ENCODE measurements at places on chromosomes 12 and 14. TPM values are rescaled to one million over a fixed set of nuclear protein-coding genes. Genes with fewer than 3 reads are reported as not detected.

DNA sequence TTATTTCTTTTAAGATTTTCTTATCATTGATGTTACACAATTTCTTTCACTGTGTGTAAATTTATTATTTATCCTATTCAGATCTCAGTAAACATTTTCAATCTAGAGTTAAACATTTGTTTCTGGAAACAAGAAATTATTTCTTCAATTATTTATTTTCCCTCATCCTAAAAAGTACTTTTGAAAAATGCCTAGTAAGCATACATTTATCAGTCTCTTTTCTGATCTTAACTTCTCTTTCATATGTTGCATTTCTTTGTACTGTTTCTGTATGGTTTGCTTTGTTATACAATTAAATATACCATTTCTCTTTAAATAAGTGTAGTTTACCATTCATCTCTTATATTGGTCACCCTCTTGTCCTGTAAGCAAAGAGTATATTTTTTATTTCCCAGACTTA lies 263.2 kb downstream of the C12orf50 start:
- H3K4me1 ChIP-seq: no peaks in the 10 kb centered on the region
- no peak overlapping the region for H3K4me3 ChIP-seq
- H3K27ac ChIP-seq: no peak overlapping the region
- H3K27me3 ChIP-seq: no peaks in the 10 kb centered on the region
- DNase-seq: no peak

DNA sequence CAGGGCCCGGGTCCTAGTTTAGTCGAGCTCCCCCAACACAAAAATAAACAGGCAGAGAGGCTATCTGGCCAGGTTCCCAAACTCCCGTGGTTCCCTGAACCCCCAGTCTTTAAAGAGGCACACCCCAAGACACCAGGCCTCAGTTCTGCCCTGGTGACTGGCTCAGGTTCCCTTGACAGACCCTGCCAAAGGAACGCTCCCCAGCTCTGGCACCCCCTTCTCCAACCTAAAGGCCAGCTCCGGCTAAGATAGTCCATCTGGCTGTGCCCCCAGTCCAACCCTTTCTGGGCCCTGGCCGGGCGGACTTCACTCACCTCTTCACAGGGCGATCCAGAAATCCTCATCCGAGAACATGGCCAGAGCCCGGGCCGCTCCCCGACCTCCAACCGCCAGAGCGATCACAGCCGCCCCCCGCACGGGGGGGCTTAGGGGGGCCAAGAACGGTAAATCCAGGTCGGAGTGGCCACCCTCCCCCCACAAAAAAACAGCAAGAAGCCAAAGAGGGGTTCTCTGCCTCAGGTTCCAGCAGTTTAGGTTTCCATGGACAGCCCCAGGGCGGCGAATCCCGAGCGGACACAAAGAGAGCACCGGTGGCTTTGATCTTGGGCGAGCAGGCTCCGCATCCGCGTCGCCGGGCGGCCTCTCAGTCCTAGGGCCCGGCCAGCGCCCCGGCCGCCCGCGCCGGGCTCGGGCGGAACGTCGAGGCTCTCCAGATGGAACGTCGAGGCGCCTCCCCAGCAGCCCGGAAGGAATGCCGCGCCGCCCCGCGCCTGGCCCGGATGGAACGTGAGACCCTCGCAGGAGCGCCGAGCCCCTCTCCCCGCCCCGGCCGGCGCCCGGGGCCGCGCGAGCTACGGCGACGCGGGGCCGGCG lies 1.1 kb downstream of the KMT2D start:
- peak overlapping the region; percentile 94 for H3K27ac ChIP-seq
- H3K4me1 ChIP-seq: peaks cover 4% of the 10 kb centered on the region
- peak; percentile 67 for DNase-seq
- H3K4me3 ChIP-seq: peak overlapping the region; percentile 89
- no peaks in the 10 kb centered on the region for H3K27me3 ChIP-seq

DNA sequence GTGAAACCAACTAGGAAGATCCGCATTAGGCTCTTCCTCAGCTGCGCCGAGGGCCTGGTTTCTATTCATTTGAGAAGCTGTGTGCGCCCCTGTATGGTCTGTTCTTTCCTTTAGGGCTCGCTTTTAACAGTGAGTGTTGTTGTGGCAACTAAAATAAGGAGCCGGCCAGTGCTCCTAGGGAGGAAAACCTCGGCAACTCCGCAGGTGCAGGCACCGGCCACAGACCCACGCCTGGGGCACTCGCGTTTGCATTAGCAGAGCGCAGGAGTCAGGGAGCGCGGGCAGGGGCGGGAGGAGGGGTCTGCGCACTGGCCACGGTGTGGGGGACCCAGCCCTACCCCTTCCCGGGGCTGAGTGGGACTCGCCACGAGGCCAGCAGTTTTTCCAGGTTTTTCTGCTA lies 50.5 kb downstream of the STX2 start:
- H3K4me3 ChIP-seq: no peak overlapping the region
- peaks cover 31% of the 10 kb centered on the region for H3K36me3 ChIP-seq
- peak; percentile 78 for DNase-seq
- peak overlapping the region; percentile 81 for H3K27ac ChIP-seq
- no peaks in the 10 kb centered on the region for H3K27me3 ChIP-seq
- no peaks in the 10 kb centered on the region for H3K4me1 ChIP-seq

RNASE11 gene
- not detected for total RNA-seq

All from endodermal cell (in vitro differentiated cells).